ENCODE measurements at places on chromosomes 13 and 19.
A peak's percentile ranks its signal among the peaks of the same experiment; 100 is the strongest.

GRCh38 chr13:34913040-34913439 is 29.0 kb upstream of the NBEA start:
- DNase-seq = no peak

GRCh38 chr13:38880397-38880796 is 110.2 kb downstream of the STOML3 start:
- DNase-seq = no peak

DNA sequence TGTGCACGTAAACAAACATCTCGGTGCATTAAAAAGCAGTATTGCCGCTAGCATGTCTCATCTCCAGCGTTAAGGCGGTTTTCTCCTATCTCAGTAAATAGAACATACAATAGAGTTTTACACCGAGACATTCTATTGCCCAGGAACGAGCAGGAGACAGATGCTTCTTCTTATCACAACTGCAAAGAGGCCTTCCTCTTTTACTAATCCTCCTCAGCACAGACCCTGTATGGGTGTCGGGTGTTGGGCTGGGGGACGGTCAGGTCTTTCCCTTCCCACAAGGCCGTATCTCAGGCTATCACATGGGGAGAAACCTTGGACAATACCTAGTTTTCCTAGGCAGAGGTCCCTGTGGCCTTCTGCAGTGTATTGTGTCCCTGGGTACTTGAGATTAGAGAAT is 21.2 kb downstream of the ZNF233 start:
- DNase-seq = no peak

DNA sequence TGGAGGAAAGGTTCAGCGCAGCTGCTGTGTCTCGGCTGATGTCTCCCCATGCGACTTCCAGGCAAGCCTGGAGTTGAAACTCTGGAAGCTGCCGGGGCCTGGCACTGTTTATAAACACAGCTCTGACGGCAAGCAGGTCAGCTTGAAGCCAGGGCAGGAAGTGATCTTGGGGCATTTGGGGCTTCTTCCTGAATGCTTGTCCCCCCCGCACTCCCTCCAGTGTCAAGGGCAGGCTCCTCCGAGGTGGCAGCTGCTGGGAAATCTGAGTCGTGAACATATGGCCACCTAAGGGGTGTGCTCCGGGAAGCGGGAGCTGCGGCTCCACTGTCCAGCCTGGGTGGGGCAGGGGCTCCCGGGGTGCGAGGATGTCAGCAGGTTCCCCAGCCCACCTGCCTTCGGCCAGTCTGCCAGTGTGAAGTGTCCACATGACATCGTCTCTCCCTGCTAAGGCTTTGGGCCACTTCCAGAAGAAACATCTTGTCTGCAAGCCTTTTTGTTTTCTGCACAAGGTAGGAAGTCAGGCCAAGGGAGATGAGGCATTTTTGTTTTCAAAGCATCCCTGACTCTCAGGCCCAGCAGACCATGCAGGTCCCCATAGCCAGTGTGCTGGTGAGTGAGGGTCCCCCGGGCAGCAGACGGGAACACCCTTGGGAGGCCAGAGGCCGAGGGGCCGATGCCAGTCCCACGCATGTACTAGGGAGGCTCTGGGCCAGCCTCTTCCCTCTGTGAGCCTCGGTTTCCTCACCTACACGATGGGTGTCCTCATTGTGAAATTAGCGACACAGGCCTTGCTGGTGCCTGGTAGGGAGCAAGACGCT is 2.7 kb downstream of the PIAS4 start:
- no peak for DNase-seq

- no peak for DNase-seq
Observed at GRCh38 chr13:26813980-26814348, 53.4 kb upstream of the GPR12 start.

DNA sequence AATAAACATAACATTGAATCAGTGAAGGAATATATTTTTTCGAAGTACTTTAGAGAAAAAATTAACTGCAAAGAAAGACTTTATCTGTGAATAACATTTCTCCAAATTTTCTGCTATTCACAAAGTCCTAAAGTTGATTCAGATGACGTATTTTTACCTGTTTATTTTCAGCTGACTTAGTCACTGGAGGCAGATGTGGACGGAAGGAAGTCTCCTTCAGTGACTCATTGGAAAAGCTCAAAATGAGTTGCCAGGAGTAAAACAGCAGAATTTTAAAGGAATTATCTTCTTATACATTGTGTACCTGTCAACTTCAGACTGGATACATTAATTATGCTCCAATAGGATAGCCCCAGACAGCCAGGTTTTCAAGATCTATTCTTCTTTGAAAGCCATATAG is 679.3 kb upstream of the GPC6 start:
- DNase-seq = no peak

DNA sequence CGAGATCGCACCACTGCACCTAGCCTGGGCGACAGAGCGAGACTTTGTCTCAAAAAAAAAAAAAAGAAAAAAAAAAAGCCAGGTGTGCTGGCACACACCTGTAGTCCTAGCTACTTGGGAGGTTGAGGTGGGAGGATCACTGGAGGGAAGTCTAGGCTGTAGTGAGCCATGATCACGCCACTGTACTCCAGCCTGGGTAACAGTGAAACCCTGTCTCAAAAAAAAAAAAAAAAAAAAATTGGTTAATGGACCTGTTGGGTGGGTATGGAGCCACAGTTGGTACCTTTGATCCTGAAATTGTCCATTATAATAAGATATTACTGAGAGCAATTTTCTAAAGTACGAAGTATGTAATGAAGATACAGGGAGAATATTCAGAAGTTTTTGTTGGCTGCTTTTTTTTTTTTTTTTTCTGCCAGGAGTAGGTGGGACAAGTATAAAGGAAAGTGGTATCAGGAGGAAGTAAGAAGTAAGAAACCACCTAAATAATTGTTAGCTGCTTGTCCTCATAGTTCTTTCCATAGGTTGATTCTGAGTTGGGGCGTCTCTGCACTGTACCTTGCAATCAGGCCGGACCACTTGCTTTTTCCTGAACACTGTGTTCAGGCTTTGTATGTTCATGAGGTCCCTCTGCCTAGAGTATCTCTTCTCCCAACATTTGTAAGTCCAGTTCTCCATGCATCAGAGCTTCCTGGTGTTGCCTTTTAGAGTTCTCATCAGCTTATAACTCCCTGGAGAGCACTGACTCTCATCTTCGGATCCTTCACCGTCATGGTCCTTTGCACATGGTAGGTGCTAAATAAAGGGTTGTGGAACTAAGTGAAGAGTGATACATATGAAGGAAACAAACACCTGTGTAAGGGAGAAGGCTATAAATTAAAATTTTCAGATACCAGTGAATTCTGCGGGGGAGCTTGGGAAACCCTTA is 31.7 kb downstream of the ARHGAP35 start:
- DNase-seq = no peak

DNA sequence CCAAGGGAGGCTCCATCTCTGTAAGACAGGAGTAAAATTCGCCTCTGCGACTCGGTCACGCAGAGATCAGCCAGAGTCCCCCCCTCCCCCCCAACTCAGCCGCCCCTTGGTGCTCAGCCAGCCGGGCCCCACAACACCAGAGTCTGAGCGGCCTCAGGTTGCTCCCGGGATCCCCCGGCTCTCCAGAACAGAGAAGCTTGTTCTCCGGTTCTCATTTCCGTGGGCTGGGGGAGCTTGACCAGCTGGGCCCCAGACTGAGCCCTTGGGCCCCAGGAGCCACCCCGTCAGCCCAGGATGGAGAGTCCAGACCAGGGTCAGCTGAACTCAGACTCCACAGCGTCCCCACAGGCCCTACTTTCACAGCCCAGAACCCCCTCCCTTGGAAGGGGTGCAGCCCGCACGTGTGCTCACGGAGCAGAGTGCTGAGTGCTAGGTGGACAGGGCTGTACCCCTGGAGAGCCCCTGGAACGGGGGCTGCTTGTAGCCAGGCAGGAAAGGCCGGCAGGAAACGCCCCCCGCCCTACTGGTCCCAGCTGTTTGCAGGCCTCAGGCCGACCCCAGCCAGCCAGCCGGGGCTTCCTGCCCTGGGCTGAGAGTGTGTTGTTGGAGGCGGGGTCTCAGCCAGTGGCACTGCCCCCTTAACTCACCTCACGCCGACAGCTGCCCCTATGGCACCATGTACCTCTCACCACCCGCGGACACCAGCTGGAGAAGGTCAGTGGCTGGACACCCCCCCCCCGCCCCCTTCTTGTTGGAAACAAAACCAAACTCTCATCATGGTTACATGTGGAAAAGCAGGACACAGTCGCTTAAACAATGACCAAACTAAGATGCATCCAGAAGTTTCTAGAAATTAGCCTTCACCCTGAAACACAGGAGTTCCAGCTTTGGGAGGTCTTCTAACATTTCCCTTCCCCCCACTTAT is 44.4 kb downstream of the COMP start:
- DNase-seq = no peak

DNA sequence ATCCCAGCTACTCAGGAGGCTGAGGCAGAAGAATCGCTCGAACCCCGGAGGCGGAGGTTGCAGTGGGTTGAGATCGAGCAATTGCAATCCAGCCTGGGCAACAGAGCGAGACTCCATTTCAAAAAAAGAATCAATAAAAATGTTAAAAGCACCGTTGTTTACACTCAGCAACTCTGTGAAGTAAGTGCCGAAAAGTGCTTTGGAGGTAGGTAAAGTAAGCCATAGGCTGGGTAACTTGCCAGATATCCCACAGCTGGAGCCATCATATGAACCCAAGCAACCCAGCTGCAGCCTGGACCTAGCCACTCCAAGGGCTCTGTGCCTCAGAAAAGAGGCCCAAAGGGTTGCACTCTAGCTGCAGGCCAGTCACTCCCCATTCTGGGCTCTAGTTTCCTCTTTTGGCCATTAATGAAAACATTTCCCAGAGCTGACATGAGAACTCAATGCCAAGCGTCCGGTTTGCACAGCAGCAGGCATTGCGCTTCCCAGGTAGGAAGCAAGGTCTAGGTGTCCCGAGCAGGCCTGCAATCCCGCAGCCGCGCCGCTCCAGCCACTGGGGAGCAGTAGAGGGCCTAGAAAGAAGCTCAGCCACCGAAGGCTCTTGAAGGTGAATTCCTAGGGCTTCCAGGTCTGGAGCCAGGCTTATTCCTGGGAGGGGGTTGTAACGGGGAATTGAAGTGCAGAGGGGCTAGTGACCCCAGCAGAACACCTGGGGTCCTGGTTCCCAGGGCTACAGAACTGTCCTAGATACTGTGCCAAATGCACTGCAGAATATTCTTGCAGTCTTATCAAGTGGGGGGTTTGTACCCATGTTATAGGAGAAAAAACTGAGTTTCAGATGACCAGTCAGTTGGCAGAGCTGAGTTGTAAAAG is 4.1 kb upstream of the CD79A start:
- DNase-seq = peak; percentile 51

GRCh38 chr13:48576448-48577010 is 43.6 kb upstream of the RCBTB2 start:
- no peak for DNase-seq

GRCh38 chr13:92804346-92804745 is 422.3 kb upstream of the GPC6 start:
- DNase-seq = no peak

DNA sequence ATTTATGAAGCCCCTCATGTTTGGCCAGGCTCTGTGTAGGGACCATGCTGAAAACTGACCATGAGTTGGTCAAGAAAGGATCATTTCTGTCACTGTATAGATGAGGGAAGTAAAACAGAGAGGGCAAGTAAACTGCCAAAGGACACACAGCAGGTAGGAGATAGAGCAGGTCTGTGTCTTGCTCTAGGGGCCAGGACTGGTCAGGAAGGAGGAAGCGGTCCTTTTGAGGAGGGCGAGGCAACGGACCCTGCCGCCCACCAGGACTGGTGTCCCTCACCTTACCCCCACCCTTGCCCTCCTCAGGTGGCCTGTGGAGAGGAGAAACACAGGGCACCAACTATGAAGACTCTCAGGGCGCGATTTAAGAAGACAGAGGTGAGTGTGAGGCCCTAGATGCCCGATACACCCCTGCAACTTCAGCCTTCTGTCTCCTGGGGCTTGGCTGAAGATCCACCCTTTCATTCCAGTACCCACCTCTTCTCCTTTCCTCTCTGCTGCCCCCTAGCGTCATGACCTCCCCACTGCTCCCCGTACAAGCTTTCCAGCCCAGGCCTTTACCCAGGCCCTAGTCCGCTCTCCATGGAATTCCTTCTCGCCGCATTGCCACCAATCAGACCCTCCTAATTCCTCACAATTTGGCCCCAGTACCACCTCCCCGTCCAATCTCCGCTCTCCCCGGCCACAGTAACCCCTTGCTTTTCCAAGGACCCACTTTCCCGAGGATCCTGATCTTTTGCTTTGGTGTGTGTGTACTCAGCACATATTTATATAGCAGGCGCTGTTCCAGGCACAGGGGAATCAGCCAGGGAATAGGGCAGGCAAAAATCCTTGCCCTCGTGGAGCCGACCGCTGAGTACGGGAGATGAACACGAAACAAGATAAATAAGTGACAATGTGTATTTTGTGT is 3.9 kb downstream of the ANKRD24 start:
- peak; percentile 76 for DNase-seq

DNA sequence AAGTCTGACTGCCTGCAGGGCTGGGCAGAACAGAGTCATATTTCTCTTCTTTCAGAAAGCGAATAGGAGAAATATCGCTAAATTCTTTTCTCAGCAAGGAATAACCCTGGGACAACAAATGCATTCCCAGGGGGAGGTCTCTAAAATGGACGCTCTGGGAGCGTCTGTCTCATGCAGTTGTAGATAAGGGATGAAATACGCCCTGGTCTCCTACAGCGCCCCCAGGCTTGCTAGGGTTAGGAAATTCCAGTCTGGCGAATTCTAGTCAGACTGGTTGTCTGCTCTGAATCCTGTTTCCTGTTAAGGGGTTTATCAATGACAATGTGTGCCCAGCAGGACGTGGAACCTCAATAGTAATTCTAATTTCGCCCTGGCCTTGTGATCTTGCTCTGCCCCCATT is 1214.1 kb downstream of the DIAPH3 start:
- no peak for DNase-seq

DNA sequence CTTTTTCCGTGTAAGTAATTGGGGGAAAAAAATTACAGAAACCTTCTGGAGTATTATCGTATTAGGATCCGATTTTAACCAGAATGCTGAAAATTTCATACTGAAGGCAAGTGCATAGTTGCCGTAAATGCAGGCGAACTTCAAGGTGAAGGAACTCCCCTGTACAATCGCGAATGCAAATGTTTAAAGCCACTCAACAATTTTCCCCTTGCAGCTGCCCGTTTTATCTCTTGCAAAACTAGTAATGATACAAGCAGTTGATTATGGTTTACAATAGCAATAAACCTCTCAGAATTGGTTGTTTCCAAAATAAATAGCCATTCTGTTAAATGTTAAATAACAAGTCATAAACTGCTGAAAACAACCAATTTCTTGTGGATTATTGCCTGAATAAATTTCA is 105.7 kb downstream of the DNAJC15 start:
- no peak for DNase-seq

- no peak for DNase-seq
Observed at GRCh38 chr13:63184693-63185092, 1769.0 kb upstream of the PCDH20 start.
